ENCODE measurements at places on chromosomes 3 and 15.

GRCh38 chr15:35102186-35102585, 17.1 kb upstream of the NANOGP8 start:
- DNase-seq = no peak

GRCh38 chr3:177832880-177833279, 635.6 kb upstream of the TBL1XR1 start:
- no peak for DNase-seq

DNA sequence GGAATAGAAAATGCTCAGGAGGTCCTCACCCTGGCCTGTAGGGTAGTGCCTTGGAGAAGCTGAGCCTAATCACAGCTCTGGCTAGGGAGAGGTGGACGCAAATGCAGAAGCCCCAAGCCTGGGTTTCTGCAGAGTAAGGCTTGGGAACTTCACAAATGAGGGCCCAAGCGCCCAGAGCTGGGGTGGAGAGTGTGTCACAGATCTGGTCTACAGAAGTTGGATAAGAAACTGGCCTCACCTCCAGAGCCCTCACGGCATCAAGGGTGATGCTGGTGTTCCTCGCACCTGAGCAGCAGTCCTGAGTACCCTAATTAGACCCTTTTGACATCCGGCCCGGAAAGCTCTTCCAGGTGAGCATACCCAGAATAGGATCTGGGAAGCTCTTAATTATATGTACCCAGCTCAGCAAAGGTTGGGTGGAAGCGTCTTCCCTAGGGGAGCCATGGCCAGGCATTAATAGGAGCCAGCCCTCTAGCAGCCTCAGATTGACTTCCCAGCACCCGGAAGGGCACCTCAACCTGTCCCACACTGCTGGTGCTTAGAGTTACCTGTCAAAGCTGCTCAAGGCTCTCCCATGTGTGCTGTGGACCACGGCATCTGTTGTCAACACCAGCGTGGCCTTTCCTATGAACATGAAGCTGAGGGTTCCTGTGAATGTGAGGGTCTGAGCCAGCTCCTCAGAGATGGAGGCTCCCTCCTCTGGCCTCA, 31.8 kb downstream of the RBM5 start:
- DNase-seq = no peak

DNA sequence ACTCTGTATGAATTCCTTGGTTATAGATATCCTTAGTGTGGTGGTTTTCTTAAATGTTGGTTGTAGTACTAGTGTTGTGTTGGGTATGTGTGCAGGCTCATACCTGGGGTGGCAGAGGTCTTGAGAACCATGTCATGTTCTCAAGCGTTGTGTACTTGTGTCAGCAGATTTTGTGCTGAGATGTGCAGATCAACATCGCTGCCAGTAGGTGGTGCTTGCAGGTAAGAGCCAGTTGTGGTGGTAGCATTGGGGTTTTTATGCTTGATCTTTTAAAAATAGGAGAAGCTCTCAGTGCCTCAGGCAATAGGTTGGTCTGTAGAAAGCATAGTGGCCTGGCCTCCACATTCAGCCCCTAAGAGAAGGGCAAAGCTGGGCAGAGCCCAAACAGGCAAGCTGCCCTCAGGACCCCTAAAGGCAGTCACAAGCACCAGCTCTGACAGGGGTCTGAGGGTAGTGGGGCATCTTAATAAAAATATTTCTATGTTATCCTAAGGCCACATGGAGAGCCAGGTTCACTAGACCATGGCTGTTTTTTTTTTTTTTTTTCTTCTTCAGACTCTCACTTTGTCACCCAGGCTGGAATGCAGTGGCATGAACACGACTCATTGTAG, 164.0 kb downstream of the IL20RB start:
- DNase-seq = peak; percentile 6

- no peak for DNase-seq
Measured at GRCh38 chr3:150958683-150959082, 13.8 kb downstream of the CLRN1 start.

DNA sequence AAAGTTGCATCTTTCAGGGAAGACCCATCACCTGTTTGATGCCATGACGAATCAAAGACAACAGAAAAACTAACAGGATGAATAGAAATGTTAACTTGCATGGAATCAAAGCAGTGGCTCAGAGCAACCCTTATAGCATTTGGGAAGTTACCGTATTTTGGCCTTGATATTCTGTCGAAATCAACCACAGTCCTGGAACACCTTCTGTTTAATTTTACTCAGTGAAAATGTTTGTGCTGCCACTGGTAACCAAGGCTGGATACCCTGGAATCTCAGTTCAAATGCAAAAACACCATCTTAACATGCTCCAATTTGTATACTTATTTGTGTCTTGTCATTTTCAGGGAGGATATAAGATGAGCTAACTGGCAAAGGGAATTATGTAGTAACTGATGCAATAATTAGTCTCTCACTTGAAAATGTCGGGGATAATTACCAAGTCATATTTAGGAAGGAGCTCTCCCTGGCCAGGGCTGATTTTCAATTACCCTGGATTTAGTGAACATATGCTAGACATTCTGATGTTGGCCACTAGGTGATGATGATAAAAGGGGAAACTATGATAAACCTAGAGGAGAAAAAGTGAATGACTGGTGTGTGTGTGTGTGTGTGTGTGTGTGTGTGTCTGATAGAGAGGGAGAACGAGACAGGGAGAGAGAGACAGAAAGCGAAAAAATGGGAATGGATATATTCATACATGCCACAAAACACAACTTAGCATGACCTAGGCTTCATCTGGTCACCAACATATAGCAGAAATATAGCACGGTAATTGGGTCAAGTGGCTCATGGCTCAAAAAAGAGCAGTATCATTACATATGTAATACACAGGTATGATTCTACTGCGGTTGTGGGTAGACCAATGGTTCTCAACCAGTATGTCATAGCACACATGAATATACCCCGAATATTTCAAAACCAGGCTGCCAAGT, 19.0 kb upstream of the PRICKLE2 start:
- DNase-seq = peak; percentile 21

DNA sequence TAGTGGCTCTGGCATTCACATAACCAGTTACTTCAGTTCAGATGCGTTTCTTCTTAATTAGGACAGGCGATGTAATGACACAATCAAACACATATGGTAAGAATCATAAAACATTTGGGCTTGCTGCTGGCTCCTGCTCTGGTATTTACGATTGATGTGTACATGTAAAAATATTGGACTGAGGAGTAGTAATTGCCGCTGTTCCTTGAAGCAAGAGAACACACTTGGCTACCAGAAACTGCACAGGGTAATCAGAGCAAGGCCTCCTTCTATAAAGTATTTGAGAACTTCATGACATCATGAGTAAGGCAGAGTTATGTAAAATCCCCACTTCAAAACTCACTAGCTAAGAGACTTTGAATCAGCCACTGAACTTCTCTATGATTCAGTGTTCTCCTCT, 158.1 kb downstream of the SSR3 start:
- no peak for DNase-seq

Data from SJSA1 (cell line).